Upper lobe of left lung (tissue), 6 donors: ENCODE measurements at places on chromosomes 5 and 9. TPM values are rescaled to one million over a fixed set of nuclear protein-coding genes. Genes with fewer than 3 reads are reported as not detected.

The CDH12 gene
- not detected for total RNA-seq

DNA sequence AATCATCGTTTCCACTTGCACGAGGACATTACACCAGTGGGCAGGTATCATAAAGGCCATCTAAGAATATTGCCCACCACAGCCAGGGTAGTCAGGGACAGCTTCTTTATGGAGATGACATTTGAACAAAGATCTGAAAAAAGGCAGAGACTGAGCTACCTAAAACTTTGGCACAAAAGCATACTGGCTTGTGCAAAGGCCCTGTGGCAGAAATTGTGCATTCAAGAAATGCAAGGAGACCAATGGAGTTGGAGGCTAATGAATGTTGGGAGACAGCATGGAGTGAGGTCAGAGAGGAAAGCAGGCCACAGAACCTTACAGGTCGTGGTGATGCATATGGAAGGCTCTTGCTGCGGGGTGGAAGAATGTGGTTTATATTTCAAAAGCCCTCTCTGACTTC lies 578.5 kb downstream of the BNC2 start:
- DNase-seq, result no peak

DNA sequence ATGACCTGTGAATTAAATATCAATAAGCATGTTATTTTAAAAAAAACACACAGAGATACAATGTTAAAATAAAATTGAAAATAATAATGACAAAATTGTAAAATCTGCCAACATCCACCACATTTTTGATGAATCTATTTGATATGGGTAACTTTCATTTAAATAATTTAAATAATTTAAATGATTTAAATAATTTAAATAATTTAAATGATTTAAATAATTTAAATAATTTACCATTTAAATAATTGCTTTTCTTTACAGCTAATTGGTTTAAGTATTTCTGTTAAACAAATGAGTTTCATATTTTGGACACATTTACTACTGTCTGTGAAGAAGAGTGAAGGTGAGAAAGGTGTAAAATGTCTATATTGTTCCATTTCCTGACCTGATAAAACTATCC lies 22.1 kb upstream of the GABRA6 start:
- no peak for DNase-seq

DNA sequence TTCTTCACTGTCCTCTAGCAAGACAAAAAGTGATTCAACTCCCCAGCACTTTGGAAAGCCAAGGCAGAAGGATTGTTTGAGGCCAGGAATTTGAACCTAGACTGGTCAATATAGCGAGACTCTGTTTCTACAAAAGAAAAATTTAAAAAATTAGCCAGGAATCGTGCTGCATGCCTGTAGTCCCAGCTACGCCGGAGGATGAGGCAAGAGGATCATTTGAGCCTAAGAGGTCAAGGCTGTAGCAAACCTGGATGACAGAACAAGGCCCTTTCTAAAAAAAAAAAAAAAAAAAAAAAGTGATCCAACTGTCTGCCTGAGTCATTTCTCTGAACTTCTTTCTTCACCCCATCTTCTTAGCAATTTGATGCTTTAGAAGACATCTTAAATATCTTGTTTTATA lies 12.4 kb downstream of the ITGA2 start:
- no peak for DNase-seq

DNA sequence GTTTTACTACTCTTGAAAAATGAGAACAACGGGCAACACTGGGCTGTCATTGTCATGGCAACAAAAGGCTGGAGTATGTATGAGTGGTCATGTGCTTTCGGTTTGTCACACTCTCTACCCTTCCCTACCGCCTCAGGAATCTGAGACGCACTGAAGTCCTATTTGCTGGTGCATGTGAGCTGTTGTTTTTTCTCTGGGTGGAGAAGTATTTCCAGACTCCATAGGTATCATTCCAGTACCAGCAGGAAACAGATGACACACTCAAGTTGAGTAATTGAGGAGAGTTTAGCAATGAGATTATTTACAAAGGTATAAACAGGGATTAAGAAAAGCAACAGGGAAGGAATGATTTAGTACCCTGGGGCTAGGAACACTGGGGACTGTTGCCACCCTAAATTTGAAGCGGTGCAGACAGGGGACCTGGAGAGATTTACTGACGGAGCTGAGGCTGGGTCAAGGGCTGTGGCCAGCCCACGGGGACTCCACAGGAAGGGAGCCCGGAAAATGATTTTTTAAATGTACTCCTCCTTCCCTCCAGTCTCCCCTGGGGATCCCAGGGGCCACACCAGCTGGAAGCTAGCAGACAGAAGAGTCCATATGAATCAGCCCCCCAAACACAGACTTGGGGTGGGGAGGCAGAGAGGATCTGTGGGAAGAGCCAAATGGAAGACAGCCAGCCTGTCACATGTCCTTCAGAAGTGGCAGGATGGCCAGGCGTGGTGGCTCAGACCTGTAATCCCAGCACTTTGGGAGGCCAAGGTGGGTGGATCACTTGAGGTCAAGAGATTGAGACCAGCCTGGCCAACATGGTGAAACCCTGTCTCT lies 13.2 kb upstream of the ZBTB43 start:
- peak; percentile 43 for DNase-seq
